ENCODE measurements at places on chromosomes 4 and X.

DNA sequence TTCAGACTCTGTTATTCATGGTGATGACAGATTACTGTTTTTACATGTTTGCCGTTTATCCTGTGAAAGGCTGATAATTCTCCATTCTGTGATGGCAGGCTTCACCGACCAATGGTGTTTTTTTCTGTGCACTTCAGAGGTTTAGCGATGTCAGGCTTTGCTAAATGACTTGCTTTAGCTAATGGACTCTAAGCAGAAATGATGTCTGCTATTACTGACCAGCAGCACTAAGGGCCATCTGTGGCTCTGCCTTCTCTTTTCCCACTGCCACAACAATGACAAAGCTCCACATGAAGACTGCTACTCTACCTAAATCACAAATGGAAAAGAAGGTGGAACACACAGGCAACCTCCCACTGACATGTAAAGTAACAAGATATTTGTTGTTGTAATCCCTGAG lies 68.4 kb upstream of the ALB start:
- DNase-seq, result no peak

DNA sequence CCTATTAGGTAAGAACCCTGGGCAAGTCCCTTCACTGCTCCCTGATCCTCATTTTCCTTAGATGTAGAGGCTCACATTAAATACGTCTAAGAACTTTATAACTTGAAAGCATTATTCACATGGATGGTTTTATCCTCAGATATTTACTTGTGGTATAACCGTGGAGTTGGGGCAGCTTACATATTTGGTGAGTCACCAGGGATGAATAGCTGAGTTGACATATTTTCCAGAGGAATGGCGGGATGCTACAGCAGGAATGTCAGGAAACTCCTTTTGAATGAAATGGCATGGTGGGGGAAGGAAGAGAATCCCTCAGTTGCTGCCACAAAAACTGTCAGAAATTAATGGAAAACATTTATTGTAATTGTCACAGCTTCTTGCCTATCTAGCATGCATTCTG lies 165.3 kb upstream of the RPS6KA3 start:
- DNase-seq, result no peak

GRCh38 chr4:137623013-137623412 lies 90.7 kb upstream of the PCDH18 start:
- no peak for DNase-seq

GRCh38 chrX:49272421-49272820 lies 2.8 kb downstream of the PPP1R3F start:
- DNase-seq, result peak; percentile 13

DNA sequence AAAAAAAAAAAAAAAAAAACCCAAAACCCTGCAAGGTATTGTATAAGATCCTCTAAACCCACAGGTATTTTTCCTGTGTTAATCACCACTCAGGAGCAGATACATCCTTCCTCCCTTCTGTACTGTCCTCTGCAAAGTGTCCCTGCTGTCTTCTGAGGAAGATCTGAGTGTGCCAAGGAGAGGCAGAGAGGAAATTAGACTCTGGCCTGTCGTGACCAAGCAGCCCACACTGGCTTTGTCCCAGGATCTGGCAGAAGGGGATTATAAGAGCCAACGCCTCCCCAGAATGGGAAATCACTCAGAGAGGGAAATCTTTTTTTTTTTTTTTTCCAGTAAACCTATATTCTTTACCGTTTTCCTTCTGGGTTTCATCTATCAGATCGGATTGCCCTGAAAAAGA lies 39.6 kb downstream of the PTCHD1 start:
- DNase-seq, result no peak
